Activated CD8-positive, alpha-beta memory T cell treated with anti-CD3 and anti-CD28 coated beads, Interleukin-2, amount 10 ng/mL, durations not matched to agents 7 days and 5 days (primary cell): ENCODE measurements at places on chromosomes 2 and 18.

- DNase-seq = no peak
Observed at GRCh38 chr2:212548455-212548819, 9.8 kb upstream of the ERBB4 start.

GRCh38 chr2:182242609-182243008, 184.2 kb downstream of the PDE1A start:
- no peak for DNase-seq

DNA sequence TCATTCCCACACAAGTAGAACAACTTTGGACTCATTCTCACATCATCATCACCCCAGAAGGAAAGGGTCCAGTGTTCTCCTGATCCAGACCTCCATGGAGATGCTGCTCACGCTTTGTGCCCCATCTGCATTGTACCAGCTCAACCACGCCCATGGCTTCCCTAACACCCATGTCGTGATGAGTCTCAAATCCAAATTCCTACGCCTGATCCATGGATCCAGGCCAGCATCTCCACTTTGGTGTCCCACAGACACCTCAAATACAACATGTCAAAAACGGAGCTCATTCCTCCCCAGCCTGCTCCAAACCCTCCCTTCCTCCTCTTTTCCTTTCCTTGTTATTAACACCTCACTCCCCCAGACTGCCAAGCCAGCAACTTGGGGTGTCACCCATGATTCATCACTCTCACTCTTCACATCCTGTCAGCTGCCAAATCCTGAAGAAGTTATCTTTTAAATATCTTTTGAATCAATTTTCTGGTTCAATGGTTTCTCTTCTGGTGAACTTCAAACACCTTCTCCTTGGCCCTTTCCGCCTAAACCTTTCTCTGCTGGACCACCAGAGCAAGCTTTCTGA, 30.2 kb upstream of the FAM124B start:
- DNase-seq = no peak

- DNase-seq = no peak
Observed at GRCh38 chr18:10973567-10974203, 175.7 kb downstream of the PIEZO2 start.

DNA sequence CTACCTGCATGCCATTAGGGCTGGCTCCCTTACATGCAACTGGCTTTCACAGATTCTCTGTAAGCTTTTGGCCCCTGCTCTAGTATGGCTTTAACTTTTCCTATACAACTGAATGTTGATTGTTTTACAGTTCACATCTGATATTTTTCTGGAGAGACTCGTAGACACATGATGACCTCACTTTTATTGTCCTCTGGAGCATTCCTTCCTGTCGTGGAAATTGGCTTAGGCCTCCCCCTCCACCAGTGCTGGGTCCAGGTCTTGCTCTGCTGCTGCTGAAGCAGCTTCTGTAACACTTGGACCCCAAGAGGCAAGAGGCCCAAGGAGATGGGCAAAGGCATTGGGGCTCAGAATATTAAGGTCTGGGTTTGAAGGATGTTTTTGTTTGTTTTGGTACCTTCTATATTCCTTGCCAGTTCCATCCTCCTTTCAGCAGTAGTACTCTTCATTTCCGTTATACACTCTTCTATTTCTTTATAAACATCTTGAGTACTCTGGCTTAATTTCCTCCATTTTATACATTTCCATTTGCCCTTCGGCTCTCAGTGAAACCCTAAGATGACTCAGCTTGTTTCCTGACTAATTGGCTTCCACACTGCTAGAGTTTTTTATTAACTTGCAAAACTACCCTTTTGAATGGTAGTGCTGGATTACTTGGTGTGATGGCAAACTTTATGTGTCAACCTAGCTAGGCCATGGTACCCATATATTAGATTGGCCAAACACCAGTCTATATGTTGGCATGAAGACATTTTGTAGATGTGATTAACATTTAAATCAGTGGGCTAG, 219.8 kb downstream of the CDCA7 start:
- DNase-seq = no peak

GRCh38 chr2:119483395-119483753, 40.9 kb downstream of the SCTR start:
- peak; percentile 22 for DNase-seq

GRCh38 chr18:6004119-6004518, 108.8 kb upstream of the TMEM200C start:
- DNase-seq = no peak

DNA sequence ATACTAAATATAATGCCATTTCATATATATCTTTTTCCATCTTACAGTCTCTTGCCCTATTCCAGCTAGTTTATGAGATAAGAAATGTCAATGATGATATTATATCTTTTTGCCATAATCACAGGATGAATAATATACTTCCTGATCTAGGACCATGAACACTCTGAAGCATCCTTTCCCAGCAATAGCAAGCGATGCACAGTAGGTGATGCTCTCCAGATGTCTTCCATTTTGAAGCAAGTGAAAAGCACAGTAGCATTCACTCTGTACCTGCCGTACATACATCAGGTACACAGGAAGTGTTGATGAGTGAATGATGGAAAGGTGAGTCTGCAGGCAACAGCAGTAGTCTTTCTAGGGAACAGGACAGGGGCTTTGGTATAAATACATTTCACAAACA, 8.6 kb upstream of the SULT1C4 start:
- no peak for DNase-seq

DNA sequence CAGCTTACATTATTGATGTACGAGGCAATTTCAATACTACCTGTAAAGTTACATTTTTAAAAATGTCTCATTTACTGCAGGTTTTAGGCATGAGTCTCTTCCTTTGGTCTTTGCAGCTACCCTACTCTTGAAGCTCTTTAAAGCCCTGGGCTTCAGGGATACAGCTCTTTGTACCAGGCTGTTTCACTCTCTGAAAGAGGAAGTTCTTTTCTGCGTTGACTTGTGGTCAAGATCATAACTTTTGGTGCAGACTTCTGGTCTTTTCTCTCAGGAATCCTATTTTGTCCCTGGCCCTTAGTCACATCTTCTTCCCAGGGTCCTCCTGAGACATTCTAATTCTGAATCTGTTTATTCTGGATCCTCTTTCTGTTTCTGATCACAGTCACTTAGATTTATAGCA, 16.6 kb upstream of the HRH4 start:
- DNase-seq = no peak

GRCh38 chr2:208490492-208490891, 83.9 kb downstream of the PTH2R start:
- DNase-seq = no peak

DNA sequence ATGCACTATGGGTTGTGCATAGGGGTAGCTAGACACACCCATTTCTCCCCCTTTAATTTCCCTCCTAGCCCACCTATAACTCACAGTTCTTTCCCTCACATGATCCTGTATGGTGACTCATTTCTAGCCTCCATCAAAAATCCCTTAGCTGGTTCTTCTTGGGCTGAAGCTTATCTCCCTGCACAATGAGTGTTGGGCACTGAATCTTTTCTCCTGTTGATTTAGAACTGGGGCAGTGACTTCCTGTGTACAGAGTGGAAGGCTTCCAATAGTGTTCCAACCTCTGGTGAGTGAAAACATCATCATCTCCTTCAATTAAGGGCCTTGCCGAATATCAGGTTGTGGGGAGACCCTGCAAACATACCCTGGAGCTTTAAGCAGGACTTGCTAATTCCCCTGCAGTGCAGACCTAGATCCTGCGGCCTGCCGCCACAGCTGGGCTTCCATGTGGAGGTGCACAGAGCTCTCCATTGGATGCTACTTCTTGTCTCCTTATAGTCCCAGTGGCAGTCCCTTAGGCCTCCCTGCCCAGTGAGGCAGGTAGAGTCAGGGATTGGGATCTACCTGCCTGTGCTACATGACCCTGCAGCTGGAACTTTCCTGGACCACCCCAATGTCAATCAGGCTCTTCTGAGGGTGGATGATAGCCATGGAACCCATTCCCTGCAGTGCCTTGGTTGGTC, 121.8 kb downstream of the PLB1 start:
- DNase-seq = no peak

DNA sequence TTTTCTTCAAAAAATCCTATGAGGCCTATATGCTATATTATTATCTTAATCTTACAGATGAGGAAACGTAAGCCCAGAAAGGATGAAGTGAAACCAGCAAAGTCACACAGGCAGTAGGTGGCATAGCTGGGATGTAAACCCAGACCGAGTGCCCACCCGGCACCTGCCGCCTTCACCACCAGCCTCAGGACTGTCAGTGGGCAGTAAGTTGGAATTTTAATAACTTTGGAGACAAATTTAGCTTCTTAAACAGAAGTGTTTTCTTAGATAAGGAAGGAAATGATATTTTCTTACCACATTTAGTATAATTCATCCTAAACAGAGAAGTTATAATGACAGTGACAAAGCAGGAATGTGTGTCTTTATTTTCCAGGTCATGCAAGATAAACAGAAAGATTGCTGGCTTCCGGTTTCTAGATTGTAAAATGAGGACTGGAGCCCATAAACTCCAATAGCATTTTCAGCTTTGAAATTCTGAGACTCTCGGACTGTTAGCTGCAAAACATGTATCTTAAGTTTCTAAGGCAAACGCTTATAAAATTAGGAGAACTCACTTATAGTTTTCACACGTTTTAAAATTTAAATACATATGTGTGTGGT, 59.3 kb downstream of the CD8B2 start:
- no peak for DNase-seq

DNA sequence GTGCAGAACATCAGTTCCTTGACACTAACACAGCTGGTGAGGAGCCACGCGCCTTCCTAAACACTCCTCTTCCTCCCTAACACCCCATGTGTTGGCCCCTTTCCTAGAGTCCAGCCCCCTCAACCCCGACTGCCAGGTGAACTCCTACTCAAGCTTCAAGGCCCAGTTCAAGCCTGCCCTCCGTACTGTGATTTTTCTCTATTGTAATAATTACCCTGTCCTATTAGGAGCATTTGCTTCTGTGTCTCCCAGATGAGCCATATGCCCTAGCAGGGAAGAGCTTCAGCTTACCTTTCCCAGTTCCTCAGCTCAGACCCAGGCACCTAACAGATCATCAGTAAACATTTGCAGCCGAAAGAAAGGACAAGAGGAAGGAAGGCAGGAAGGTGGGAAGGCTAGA, 130.6 kb upstream of the SALL3 start:
- DNase-seq = no peak

DNA sequence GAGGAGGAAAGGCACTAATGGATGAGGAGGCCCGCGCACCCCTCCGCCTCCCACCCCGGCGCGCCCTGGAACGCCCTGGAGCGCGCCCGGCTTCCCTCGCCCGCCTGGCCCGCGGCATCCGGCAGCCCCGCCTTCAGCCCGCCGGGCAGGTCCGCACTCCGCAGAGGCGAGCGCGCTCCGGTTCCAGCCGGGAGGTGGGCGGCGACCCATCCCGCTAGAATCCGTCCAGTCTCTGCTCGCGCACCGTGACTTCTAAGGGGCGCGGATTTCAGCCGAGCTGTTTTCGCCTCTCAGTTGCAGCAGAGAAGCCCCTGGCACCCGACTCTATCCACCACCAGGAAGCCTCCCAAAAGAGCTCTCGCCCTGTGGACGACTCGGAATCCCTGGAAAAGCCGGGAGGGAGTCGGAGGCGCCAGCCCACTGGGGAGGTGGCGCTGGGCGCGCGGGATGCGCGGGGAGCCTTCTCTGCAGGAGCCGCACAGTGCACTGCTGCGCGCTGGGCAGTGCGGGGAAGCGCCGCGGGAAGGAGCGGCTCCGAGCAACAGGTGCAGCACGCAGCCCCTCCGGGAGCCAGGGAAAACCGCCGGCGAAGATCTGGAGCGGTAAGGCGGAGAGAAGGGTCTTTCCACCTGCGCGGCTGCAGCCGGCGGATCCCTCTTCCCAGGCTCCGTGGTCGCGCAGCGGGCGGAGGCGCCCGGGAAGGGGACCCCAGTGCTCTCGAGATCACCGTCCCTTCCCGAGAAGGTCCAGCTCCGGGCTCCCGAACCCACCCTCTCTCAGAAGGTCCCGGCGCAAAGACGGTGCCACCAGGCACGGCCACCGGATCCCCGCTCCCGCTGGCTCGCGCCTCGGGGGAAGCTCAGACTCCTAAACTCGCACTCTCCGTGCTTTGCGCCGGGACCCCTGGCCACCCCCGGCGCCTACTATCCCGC, at the start of gene GALR1:
GALR1 (plus strand) TSS at position 280 of the 932 bp plus-strand sequence. CDS start 701 bp downstream, outside the sequence.
- DNase-seq = no peak

GRCh38 chr18:42141439-42141838, 186.4 kb downstream of the PIK3C3 start:
- no peak for DNase-seq

DNA sequence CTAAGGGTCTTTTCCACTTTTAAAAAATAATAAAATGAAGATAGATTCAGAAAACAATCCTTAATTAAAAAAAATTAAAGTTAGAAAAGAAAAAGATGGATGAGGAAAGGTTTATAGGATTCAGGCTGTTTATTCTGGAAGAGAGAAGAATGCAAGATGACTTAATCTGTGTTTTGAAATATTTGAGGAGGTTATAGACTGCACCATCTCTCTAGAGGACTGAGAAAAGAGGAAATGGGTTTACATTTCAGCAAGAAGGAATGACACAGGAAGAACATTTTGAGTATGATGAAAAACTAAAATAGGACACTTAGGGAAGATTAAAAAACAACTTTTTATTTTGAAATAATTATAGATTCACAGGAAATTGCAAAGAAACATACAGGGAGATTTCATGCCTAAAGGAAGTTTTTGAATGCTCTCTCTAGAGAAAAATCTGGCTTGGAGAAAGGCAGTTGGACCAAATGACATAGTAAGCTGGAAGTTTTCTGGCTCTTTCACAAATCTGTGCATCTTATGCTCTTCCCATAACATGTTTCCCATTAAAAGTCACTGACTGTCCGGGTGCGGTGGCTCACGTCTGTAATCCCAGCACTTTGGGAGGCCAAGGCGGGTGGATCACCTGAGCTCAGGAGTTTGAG, 75.0 kb downstream of the CERS6 start:
- no peak for DNase-seq

- DNase-seq = no peak
Observed at GRCh38 chr2:6694555-6694954, 171.2 kb downstream of the CMPK2 start.

GRCh38 chr2:202721621-202722020, 86.9 kb downstream of the FAM117B start:
- DNase-seq = no peak

DNA sequence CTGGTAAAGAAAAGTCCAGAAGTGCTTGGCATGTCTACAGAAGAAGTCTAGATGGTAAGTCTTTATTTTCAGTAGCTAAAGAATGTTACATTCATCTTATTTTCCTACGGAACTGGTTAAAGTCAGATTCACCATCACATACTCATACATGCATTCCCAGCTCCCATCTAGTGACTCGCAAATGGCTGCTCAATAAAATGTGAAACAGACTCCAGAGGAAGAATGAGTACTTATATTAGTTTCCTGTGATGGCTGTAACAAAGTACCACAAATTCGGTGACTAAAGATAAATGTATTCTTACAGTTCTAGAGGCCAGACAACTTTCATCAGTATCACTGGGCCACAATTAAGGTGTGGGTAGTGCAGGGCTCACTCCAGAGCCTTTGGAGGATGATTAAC, 797.2 kb downstream of the SATB2 start:
- DNase-seq = no peak

DNA sequence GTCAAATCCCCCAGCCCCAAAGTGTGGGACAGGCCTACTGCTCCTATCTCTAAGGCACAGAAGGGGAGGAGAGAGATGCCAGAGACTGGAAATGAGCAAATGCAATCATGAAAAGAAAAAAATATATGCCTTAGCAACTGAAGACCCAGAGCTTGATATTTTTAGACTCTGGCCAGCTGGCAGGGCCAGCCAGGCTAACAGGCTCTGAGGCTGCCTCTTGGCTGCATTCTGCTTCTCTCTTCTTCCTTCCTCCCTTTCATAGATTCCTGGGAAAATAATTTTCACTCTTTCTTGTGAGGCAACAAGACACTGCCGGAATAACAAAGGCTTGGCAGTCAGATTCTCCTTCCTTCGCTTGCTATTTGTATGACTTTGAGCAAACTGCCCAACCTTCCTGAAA, 209.1 kb downstream of the RAD51AP2 start:
- DNase-seq = no peak
